ENCODE measurements at places on chromosomes 12 and 14.

DNA sequence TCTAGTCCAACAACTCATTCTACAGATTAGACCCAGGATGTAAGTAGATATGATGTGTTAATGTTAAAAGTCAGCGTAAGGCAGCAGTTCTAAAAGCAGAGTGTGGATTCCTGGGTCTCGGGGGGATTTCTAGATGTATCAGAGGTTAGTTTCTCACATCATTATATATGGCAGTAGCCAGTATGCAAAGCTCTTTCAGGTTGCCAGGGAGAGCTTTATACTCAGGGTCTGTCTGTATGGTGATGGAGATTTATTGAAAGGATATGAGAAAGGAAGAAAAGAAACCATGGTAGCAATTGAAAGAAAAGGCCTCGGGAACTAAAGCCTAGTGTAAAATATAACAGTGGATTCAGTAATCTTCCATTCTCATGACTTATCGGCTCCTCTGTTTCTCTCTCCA, 26.2 kb upstream of the PAWR start:
- no peak for DNase-seq

DNA sequence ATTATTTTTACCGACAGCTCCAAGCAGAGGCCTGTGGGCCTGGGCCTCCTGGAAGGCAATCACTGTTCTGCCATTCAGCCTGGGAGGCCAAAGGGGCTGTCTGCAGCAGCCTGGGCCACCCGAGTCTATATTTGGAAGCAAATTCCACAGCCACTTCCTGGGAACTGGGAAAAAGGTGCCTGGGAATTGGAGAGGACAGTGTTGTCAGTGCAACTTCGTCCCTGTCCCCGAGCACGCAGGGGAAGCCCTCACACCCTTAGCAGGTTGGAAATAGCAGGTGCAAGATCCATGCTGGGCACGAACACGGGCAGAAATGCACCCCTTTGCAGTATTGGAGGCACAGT, 9.6 kb upstream of the TBX5 start:
- DNase-seq, result no peak

- no peak for DNase-seq
Measured at GRCh38 chr12:87870061-87870460, 159.1 kb downstream of the C12orf50 start.

DNA sequence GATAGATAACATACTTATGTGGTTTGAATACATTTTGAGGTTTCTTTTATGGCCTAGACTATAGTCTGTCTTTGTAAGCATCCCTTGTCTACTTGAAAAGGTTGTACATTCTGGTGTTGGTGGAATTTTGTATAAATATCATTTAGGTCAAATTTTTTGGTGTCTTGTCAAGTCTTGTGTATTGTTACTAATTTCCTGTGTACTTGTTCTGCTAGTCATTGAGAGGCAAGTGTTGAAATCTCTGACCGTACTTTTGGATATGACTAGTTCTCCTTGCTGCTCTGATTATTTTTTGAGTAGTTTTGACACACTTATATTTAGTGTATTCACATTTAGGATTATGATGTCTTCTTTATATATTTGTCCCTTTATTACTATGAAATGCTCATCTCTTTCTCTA, 219.6 kb downstream of the CCDC91 start:
- no peak for DNase-seq

GRCh38 chr14:92930737-92931602, 8.0 kb downstream of the CHGA start:
- DNase-seq, result no peak

GRCh38 chr14:102891556-102891955, 30.9 kb upstream of the AMN start:
- DNase-seq, result no peak

GRCh38 chr12:65960820-65961189, 136.5 kb downstream of the HMGA2 start:
- DNase-seq, result no peak

DNA sequence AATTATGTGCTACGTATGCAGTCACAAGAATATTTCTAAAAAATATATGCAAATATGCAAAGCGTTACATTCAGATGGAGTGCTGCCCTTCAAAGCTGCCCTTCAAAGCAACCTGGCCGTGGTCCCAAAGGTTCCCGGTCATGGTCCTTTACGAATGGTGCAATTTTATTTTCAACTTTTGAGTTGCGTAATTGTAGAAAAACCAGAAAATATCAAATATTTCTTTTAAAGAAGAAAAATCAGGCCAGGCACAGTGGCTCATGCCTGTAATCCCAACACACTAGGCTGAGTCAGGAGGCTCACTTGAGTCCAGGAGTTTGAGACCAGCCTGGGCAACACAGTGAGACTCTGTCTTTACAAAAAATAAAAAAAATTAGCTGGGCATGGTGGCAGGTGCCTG, 21.4 kb downstream of the CLSTN3 start:
- DNase-seq, result no peak

DNA sequence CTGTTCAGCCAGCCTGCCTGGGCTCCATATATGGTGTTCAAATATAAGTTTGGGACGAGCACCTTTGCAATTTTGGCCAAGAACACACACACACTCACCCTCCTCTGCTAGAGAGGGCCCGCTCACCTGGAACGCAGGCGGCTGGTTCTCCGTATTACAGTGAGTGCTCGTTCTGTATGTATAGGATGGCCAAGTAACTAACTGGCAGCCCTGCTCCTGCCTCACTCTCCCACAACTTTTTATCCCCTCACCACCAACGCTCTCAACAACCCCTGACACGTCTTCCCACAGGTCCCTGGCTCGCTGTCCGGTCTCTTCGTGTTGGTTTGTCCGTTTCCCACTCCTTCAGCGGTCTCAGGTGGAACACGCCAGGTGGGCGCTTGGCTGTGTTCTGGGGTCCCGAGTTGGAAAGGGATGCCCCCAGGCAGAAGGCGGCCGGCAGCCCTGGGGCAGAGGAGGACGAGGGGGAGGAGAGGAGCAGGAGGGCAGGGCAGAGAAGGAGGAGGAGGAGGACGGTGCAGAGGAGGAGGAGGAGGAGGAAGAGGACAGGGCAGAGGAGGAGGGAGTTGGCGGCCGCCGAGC, 398 bp upstream of the MSRB3 start:
- DNase-seq, result no peak

DNA sequence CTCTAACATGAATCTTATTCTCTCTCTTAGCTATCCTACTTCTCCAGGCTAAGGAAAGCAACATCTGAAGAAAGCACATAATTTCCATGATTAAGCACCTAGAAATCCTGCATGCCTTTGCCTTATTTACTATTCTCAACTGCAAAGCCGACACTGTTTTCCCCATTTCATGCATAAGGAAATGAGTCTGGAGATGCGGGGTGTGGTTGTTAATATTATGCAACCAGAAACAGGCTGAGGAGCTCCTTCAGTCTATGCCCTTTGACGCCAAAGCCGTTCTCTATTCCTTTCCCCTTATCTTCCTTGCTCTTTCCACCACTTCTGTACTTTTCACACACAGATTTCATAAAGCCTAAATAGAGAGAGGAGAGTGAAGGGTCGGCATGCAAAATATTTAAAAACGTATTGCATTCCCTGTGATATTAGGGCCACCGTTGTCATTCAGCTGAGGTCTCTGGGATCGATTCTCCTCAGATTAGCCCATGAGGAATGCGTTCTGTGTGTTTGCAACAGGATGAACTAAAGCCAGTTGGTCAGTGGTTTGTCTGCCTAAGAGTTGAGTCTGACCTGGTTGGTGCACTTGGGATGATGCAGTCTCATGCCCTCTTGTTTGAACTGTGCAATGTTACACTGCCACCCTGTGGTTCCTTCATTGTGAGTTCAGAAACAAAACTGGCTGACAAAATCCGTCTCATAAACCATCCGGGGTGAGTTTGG, 53.1 kb upstream of the PLEKHG7 start:
- peak; percentile 62 for DNase-seq

- no peak for DNase-seq
Measured at GRCh38 chr12:31521964-31522363, 69.0 kb downstream of the DENND5B start.

DNA sequence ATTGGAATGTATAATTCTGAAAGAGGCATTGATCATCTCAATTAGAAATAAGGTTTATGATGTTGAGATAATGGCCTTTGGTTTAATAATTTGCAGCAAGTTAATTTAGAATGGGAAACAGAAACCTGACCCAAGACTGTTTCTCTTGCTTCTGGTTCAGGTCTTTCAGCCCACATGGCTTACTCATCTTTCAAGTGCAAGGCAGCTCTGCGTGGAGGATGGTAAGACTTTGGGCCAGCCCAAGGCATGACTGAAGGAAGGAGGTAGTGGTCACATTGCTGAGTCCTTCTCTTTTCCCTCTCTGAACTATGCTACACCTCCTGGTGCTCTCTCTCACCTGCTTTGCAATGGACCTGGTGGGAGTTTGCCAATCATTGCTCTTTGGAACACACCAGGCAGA, 98.7 kb downstream of the CAND1 start:
- no peak for DNase-seq

DNA sequence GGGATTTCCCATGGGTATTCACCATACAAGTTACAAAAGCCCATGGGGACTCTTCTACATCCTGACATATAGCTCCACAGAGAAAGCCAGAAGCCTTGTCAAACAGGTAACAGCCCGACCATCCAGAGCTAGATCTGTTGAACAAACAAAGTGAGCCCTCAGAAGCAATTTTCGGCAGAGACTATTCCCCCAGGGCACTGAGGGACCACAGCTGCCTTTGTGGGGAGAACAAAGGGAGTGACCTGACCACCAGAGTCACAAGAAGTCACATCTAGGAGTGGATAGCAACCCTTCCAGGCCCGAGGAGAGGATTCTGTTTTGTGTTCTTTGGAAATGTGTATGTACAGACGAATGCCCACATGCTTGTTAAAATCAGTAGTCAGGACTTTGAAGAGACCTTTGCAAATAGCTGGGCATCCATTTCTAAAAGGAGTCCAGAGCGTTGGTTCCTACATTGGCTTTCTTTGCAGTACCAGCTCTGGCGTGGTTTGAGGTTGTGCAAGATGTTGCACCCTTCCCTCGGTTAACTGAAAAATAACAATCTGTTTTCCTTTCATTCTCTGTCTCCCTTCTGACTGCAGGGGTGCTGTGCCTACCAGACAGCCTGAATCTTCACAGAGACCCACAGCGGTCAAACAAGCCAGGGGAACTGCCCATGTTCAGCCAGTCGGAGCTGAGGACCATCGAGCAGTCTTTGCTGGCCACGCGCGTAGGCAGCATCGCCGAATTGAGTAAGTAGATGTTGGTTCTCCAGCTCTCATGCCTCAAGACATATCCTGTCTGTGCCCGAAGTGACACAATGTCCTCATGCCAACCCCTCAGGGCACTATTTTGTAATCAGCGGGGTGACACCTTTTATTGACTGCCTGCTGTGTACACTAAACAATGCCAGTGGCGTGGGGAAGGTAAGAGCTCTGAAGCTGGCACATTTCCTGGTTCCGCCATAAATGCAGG, 165.4 kb upstream of the PWP1 start:
- DNase-seq, result no peak

DNA sequence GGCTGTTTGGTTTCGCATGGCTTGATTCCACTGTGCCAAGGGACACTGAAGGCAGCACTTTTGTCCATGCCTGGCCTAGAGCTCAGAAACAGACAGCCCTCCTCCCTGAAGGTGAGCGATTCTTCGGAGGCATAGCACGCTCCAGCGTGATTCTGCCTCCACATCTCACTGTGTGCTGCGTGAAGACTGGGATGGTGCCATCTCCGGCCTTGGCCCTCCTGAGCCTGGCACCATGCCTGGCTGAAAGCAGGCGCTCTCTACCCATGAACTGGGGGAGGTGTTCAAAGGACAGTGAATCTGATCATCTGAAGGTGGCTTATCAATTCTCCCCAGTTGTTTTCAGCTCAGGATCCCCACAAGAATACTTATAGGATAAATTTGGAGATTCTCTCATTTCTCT, 187.4 kb downstream of the TTC7B start:
- DNase-seq, result no peak

- peak; percentile 34 for DNase-seq
Measured at GRCh38 chr14:76687611-76688382, 73.5 kb upstream of the VASH1 start.

- DNase-seq, result no peak
Measured at GRCh38 chr12:121990692-121991603, 30.7 kb upstream of the BCL7A start.

- no peak for DNase-seq
Measured at GRCh38 chr12:109451400-109451799, 25.7 kb downstream of the KCTD10 start.

DNA sequence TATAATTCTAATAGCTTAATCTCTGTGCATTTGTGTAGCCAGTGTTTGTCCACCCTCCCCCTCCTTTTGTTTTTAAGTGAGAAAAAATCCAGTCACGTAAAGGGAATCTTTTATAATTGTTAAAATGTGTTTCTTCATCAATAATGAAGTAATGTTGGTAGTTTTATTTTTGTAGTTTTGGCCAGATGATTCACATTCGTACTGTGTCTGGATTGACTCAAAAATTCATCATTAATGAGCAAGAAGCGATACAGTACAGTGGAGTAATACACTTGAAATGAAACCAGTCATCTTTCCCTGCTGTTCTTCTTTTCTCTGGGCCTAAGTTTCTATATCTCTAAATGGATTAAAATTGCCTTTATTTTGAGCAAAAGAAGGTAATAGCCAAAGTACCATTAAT, 86.5 kb downstream of the SRGAP1 start:
- DNase-seq, result no peak

DNA sequence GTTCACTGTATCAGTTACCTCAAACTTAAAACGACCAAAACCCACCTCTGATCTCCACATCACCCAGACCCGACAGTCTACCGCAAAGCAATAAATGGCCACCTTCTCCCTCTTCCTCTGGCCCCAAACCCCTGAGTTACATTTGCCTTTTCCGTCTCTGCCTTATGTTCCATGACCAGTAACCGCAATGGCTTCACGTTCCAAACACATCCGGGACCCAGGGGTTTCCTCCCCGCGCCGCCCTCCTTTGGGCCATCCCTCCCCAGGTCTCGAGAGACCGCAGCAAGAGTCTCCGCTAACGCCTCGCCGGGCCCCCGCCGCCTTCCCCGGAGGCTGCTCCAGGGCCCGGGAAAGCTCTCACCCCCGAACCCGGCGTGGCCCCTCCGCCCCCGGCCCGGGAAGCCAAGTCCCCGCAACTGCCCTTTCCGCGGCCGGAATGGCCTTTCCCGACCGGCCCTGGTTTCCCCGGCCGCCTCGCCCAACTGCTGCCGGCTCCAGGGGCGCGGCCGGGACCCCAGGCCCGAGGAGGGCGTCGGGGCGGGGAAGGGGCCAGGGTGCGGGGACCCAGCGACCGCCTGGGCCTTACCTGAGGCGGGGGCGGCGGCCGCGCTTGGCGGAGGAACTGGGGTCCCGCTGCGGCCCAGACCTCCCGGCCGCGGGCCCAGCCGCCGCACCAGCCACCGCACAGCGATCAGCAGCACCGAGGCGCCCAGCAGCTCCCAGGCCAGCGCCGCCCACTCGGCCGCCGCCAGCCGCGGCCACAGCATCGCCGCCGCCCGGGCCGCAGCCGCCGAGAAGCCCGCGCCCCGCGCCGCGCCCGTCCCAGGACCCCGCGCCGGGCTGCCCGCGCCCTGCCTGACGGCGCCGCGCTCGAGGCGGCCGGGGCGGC, at the start of gene ANKLE2:
ANKLE2 (minus strand) TSS at position 801 of the 889 bp plus-strand sequence; CDS start at position 767, 34 bp downstream.
- DNase-seq, result no peak

GRCh38 chr12:132600048-132601032, 10.0 kb downstream of the LRCOL1 start:
- peak; percentile 73 for DNase-seq
